ENCODE measurements at places on chromosomes 2 and 18. TPM values are rescaled to one million over a fixed set of nuclear protein-coding genes. Genes with fewer than 3 reads are reported as not detected.

The SERPINB5 gene
- 19.5 TPM for total RNA-seq

GRCh38 chr2:85802354-85803103 lies 48.7 kb downstream of the ATOH8 start:
- H3K4me3 ChIP-seq, result no peak overlapping the region
- H3K36me3 ChIP-seq, result no peaks in the 10 kb centered on the region
- no peak for DNase-seq
- peaks cover 11% of the 10 kb centered on the region for H3K4me1 ChIP-seq
- no peaks in the 10 kb centered on the region for H3K27me3 ChIP-seq
- no peak overlapping the region for H3K27ac ChIP-seq

The FAM168B gene
- 94.5 TPM for total RNA-seq

GRCh38 chr2:117723888-117724434 lies 90.5 kb upstream of the DDX18 start:
- no peaks in the 10 kb centered on the region for H3K4me1 ChIP-seq
- H3K36me3 ChIP-seq, result no peaks in the 10 kb centered on the region
- no peak for DNase-seq
- no peaks in the 10 kb centered on the region for H3K27me3 ChIP-seq
- H3K4me3 ChIP-seq, result no peak overlapping the region
- H3K27ac ChIP-seq, result no peak overlapping the region

DNA sequence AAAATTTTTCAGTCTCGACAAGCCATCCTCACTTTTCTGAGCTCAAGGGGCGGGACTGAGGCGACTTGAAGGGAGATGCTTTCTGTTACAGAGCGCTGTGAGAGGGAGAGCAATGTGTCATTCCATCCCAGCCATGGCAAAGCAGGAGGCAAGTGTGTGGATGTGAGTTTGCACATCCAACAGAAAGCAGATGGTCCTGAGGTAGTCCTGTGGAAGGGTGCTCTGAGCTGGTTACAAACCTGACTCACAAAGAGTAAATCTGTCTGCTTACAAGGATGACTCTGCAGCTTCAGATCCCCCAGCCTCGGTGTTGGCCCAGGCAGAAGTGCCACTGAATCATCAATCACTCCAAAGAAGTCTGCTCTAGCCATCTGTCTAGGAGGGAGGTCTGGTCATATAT lies 482.0 kb upstream of the DCC start:
- H3K4me3 ChIP-seq, result no peak overlapping the region
- H3K36me3 ChIP-seq, result no peaks in the 10 kb centered on the region
- no peaks in the 10 kb centered on the region for H3K27me3 ChIP-seq
- H3K4me1 ChIP-seq, result no peaks in the 10 kb centered on the region
- DNase-seq, result no peak

- H3K27me3 ChIP-seq, result no peaks in the 10 kb centered on the region
- no peak overlapping the region for H3K27ac ChIP-seq
- no peak overlapping the region for H3K4me3 ChIP-seq
- DNase-seq, result no peak
- no peaks in the 10 kb centered on the region for H3K36me3 ChIP-seq
- no peaks in the 10 kb centered on the region for H3K4me1 ChIP-seq
Measured at GRCh38 chr18:36075862-36076587, 8.7 kb upstream of the RPRD1A start.

DNA sequence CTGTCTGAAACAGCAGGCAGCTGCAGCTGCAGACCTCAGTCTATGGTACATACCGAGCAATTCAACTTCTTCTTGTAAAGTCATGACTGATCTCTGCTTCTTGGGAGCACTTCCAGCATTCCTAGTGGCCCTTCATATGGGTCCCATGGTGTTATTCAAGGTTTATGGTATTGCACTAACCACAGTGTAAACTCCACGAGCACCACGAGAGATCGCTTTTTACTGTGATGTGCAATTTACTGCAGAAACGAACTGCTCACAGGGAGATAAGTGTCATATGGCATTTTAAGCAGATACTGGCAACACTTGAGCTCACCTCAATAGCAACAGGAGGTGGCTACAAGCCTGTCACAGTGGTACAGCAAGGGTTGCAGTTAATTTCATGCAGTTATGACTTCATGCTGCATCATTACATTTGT lies 38.6 kb upstream of the SH3BP4 start:
- no peak overlapping the region for H3K27ac ChIP-seq
- no peaks in the 10 kb centered on the region for H3K27me3 ChIP-seq
- no peak overlapping the region for H3K4me3 ChIP-seq
- no peaks in the 10 kb centered on the region for H3K36me3 ChIP-seq
- DNase-seq, result no peak

GRCh38 chr2:53432936-53433335 lies 334.7 kb upstream of the CHAC2 start:
- no peaks in the 10 kb centered on the region for H3K27me3 ChIP-seq
- no peaks in the 10 kb centered on the region for H3K36me3 ChIP-seq
- no peak for DNase-seq
- H3K4me1 ChIP-seq, result peaks cover 12% of the 10 kb centered on the region

The ARID5A gene
- total RNA-seq, result 8.2 TPM

DNA sequence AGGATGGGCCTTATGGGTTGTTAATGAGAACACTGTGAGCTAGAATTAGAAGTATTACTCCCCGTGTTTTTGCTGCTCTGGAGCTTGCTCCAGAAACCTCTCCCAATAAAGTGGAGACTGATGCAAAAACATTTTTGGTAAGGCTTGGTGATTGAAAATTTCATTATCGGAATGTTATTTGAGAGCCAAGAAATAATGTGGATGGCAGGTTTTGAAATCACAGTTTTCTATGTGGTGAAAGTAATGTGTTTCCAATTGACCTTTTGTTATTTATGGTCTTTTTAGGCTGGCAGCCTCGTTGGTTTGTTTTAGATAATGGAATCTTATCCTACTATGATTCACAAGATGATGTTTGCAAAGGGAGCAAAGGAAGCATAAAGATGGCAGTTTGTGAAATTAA lies 5.1 kb downstream of the PLEKHA3 start:
- no peak for DNase-seq
- H3K4me3 ChIP-seq, result no peak overlapping the region
- H3K36me3 ChIP-seq, result peaks cover 4% of the 10 kb centered on the region
- H3K27me3 ChIP-seq, result no peaks in the 10 kb centered on the region

- no peaks in the 10 kb centered on the region for H3K36me3 ChIP-seq
- H3K27ac ChIP-seq, result peak overlapping the region; percentile 83
- no peaks in the 10 kb centered on the region for H3K27me3 ChIP-seq
- DNase-seq, result peak; percentile 57
Measured at GRCh38 chr2:84959095-84959565, 11.8 kb upstream of the KCMF1 start.

The TUBB8B gene
- total RNA-seq, result 0.57 TPM

DNA sequence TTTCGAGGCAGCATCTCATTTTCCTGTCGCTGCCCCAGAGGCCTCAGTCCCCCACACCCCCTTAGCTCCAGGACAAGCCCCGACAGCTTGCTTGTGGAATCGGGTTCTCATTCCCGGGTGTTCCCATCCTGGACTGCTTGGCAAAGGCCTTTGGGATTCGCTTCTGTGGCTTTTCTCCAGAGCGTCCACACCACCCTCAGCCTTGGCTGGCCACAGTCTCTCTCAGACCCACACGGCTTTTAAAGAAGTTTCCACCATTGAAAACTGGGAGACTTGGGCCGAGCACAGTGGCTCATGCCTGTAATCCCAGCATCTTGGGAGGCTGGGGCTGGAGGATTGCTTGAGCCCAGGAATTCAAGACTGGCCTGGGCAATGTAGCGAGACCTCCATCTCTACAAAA lies 2.7 kb downstream of the ESPNL start:
- no peaks in the 10 kb centered on the region for H3K36me3 ChIP-seq
- H3K4me3 ChIP-seq, result no peak overlapping the region
- no peaks in the 10 kb centered on the region for H3K27me3 ChIP-seq
- no peak overlapping the region for H3K27ac ChIP-seq

- DNase-seq, result no peak
- H3K36me3 ChIP-seq, result no peaks in the 10 kb centered on the region
- no peaks in the 10 kb centered on the region for H3K27me3 ChIP-seq
- H3K4me1 ChIP-seq, result peaks cover 6% of the 10 kb centered on the region
- H3K27ac ChIP-seq, result no peak overlapping the region
- no peak overlapping the region for H3K4me3 ChIP-seq
Measured at GRCh38 chr2:212228743-212229171, 309.8 kb downstream of the ERBB4 start.

GRCh38 chr18:63083020-63083531 lies 236.5 kb downstream of the BCL2 start:
- H3K36me3 ChIP-seq, result no peaks in the 10 kb centered on the region
- H3K27ac ChIP-seq, result no peak overlapping the region
- no peak for DNase-seq
- no peaks in the 10 kb centered on the region for H3K4me1 ChIP-seq
- no peaks in the 10 kb centered on the region for H3K27me3 ChIP-seq

DNA sequence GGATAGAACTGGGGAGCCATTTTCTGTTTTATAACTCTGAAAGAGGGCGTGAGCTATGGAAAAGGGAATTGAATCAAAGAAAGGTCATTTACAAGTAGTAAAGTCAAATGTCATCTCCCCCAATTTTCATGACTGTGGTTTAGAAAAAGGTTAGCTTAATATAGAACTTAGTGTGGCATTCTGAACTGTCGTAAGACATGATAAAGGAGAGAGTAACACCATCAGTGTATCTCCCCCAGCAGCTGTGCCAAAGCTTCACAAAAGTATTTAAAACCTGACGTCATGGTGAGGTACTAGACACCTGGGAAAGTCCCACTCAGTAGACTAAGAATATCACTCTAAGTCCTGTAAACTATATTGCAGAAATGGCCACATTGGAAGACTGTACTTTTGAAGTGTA lies 5.8 kb upstream of the IKZF2 start:
- H3K36me3 ChIP-seq, result no peaks in the 10 kb centered on the region
- H3K27ac ChIP-seq, result no peak overlapping the region
- no peaks in the 10 kb centered on the region for H3K4me1 ChIP-seq

- H3K36me3 ChIP-seq, result no peaks in the 10 kb centered on the region
- H3K4me3 ChIP-seq, result no peak overlapping the region
- H3K4me1 ChIP-seq, result no peaks in the 10 kb centered on the region
- H3K27me3 ChIP-seq, result no peaks in the 10 kb centered on the region
- no peak overlapping the region for H3K27ac ChIP-seq
- no peak for DNase-seq
Measured at GRCh38 chr2:12161085-12161484, 414.7 kb downstream of the LPIN1 start.

DNA sequence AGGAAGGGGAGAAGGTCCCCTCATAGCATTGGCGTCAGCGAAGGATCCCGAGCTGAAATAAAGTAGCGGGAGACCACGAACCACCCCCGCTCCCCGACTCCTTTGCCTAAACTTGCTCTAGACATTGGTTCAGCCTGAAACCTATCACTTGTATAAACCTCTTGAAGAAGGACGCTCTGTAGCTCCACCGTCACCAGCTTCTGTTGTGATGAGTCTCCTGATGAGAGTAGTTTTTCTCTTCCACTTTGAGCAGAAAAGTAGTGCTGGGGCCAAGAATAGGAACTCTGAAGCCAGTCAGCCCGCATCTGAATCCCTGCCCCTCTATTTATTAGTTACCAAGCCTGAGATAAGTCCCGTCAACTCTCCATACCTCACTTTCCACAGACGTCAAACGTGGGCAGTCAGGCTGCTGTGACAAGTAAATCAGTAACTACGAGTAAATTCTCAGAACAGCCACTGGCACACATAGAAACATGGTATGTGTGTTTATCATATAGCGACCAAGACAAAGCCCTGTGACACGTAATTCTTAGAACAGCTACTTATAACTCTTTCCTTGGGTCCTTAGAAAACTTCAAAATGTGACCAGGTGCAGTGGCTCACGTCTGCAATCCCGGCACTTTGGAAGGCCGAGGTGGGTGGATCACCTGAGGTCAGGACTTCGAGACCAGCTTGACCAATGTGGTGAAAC lies 61.7 kb downstream of the CD226 start:
- H3K4me1 ChIP-seq, result no peaks in the 10 kb centered on the region
- DNase-seq, result no peak
- H3K4me3 ChIP-seq, result no peak overlapping the region
- no peaks in the 10 kb centered on the region for H3K27me3 ChIP-seq
- no peaks in the 10 kb centered on the region for H3K36me3 ChIP-seq
- H3K27ac ChIP-seq, result no peak overlapping the region

Data from HCT116 (cell line).